ENCODE measurements at places on chromosomes 4 and X. TPM values are rescaled to one million over a fixed set of nuclear protein-coding genes. Genes with fewer than 3 reads are reported as not detected.

GRCh38 chr4:126637706-126638105, 995.1 kb upstream of the INTU start:
- no peak for DNase-seq

DNA sequence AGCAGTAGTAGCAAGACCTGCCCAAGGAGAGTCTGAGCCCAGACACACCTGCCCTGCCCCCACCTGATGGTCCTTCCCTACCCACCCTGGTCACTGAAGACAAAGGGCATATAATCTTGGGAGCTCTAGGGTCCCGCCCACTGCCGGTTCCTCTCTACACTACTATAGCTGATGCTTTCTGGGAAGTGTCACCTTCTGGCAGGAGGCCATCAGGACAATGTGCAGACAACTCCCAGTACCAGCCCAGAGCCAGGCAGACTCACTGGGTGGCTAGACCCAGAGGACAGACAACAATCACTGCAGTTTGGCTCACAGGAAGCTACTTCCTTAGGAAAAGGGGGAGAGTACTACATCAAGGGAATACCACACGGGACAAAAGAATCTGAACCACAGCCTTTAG, 312.7 kb downstream of the SPRY1 start:
- no peak for DNase-seq

DNA sequence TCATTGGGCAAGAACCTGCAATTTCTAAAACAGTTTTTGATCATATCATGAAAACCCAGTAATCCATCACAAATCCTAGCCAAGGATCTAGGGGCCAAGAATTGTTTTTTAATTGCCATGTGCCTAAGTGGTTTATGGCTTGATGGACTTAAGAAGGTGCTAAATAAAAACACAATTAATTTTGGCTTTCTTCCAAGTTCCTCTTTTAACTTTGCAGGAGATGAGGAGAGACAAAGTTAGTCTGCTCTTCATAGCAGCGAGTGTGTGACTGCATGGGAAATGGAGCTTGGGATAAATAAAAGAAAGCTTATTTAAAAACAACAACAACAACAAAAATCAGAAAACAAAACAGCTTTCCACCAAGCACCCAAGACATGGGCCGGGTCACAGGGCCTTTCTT, 41.4 kb downstream of the ARHGEF9 start:
- DNase-seq = no peak

Gene NHS
- not detected for total RNA-seq
